ENCODE measurements at places on chromosomes 3 and 15.

DNA sequence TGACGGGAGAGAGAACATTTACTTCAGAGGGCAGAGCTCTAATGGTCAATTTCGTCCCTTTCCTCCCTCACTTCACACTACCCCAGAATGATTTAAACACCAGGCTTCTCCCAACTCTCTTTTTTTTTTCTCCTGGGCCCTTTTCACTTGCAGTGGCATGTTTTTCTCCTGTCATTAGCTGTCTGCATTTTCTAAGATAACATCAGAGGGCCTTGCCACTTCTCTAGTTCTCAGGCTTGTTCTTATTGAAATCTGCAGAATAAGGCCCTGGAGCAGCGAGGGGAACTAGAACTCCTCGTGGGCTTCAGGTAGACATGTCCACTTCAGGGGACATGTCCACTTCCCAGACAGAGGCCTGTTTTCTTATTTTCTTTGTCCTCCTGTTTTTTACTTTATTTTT is 514.4 kb upstream of the TBL1XR1 start:
- no peak for DNase-seq

- DNase-seq: no peak
Observed at GRCh38 chr3:174206607-174207192, 652.4 kb upstream of the NAALADL2 start.

DNA sequence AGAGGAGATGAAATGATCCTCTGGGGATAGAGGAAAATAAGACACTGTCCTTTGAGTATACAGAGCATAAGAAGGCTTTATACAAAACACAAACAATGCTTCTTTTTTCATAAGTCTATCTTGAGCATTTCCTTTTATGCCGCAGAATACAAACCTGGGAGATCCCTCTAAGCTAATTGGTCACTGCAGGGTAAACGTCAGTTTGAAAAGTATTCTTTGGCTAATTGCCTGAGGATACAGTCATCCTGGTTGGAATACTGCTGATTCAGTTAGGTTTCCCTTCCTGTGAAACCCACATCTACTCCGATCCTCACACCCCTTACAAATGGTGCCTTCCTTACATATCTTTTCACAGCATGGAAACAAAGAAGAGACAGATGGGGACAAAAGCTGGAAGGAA is 10.6 kb downstream of the WNT5A start:
- no peak for DNase-seq

GRCh38 chr15:78320183-78320582 is 20.0 kb upstream of the CRABP1 start:
- no peak for DNase-seq

GRCh38 chr15:67639591-67639990 is 97.1 kb downstream of the MAP2K5 start:
- DNase-seq: no peak

- DNase-seq: no peak
Observed at GRCh38 chr15:99680276-99680675, 53.0 kb downstream of the LYSMD4 start.

DNA sequence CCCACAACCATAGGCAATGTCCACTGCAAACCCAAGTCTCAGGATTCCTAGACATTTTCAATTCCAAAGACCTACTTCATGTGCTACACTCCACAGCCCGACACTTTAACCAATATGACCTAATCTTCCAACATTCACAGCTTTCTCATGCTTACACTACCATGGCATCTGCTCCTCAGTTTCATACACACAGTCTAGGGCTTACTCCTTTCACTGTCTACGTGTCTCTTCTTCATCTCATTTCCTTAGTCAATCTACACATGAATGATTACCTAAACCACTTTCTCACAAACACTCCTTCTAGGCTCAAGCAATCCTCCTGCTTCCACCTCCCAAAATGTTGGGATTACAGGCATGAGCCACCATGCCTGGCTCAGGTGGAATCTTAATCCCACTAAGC is 106.3 kb downstream of the STAG1 start:
- DNase-seq: no peak

GRCh38 chr15:42461261-42461660 is 29.7 kb downstream of the ZNF106 start:
- no peak for DNase-seq

- DNase-seq: no peak
Observed at GRCh38 chr15:97501291-97501690, 459.2 kb upstream of the ARRDC4 start.

DNA sequence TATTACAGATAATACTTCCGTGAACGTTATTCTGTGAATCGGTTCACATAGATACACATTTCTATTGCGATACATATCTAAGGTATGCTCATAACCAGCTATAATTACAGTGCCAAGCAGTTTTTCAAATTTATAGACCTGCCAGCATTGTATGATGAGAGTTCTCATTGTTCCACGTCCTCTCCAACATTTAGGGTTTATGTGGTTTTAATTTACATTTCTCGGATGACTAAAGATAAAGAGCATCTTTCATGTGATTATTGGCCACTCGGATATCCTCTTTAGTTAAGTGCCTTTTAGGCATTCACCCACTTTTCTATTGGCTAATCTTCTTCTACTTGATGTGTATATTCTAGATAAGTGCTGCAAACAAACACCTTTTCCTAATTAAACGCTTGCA is 134.7 kb upstream of the CCDC54 start:
- no peak for DNase-seq

DNA sequence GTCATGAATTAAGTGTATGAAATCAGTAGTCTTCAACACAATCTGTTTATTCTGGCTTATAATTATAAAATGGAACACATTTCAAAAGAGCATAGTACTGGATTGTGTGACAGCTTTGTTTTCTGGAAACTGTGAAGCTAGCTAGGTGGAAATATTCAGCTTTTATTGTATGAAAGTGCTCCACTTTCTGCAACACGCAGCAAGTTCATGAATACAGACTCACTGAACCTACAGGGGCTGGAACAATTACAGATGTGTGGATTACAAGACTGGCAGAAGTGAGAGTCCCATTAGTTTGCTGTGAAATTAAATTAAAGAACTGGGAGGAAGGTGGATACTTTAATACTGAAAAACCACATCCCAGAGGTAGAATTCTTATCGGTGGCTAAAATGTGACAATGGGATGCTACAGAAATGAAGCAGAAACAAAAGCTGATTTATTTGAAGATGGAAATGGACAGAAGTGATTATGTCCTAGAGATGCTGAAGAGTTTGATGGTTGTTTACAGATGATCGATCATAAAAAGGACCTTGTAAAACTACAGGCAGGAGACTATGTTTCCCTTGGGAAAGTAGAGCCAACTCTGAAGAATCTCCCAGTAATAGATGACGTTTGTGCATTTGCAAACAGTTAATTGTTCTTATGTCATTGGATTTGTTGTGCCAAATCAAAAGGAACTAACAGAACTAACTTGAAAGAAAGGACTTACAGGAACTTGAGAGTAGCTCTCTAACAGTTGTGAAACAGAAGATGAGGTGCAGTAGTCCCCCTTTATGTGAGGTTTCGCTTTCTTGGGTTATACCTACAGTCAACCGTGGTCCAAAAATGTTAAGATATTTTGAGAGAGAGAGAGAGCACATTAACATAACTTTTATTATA is 15.7 kb downstream of the TF start:
- no peak for DNase-seq

- DNase-seq: no peak
Observed at GRCh38 chr15:58420579-58421043, 11.2 kb upstream of the LIPC start.

DNA sequence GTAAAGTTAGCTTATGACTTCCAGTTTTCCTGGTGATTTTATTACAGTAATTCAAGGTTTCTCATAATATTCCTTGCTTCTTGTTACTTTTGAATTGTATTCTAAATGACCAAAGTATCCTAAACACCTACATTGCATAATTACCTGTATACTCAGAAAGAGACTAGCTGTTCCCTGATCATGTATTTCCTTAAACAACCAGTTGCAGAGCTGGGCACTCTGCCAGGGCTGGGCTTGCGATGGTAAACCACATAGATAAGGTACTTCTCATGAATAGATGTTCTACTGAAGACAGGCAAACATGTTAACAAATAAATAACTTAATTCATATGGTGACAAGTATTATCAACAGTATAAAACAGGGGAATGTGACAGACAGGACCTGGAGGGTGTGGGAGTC is 142.3 kb upstream of the WNT5A start:
- no peak for DNase-seq
